ENCODE measurements at places on chromosomes 3 and 15.

GRCh38 chr3:10744098-10744465, 71.9 kb upstream of the SLC6A11 start:
- no peak for DNase-seq

- no peak for DNase-seq
Measured at GRCh38 chr15:32119694-32120330, 89.5 kb downstream of the CHRNA7 start.

GRCh38 chr3:16224325-16224724, 40.4 kb downstream of the DPH3 start:
- no peak for DNase-seq

DNA sequence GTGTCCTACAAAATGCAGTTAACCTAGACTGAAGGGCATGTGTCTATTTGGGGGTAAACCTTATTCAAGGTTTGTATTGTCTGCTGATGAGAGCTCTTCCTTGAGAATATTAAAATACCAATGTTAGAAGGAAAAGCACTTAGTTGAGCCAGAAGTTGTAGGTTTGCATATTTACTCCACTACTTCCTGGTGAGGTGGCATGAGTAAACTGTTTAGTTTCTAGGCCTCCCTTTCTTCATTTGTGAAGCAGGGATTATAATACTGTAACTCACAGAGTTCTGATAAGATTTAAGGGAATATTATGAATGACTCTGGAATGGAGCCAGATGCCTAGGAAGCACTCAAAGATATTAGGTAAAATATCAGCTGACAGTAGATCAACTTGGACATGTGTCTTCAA, 46.7 kb downstream of the CD200R1L start:
- DNase-seq, result no peak

GRCh38 chr3:185469542-185469941, 29.3 kb downstream of the TMEM41A start:
- no peak for DNase-seq

DNA sequence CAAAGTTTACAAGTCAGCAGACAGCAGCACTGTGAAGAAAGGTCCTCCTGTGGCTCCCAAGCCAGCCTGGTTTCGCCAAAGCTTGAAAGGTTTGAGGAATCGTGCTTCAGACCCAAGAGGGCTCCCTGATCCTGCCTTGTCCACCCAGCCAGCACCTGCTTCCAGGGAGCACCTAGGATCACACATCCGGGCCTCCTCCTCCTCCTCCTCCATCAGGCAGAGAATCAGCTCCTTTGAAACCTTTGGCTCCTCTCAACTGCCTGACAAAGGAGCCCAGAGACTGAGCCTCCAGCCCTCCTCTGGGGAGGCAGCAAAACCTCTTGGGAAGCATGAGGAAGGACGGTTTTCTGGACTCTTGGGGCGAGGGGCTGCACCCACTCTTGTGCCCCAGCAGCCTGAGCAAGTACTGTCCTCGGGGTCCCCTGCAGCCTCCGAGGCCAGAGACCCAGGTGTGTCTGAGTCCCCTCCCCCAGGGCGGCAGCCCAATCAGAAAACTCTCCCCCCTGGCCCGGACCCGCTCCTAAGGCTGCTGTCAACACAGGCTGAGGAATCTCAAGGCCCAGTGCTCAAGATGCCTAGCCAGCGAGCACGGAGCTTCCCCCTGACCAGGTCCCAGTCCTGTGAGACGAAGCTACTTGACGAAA, 24.2 kb downstream of the STARD5 start:
- DNase-seq, result no peak

DNA sequence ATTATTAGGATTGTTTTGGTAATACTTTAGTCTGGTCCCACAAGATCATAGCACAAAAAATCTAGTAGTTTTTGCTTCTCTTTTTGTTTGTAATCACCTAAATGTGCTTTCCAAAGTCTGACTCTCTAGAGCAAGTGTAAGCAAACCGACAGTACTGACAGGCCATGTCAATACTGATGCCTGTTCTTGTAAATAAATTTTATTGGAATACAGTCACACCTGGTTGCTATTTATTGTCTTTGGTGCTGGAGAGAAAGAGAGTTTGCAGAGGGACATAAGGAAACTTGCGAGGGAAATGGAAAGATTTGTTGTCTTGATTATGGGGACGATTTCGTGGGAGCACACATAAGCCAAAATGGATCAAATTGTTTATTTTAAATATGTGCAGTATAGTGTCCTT, 77.5 kb downstream of the NAALADL2 start:
- no peak for DNase-seq
